ENCODE measurements at places on chromosomes 1 and 21. TPM values are rescaled to one million over a fixed set of nuclear protein-coding genes. Genes with fewer than 3 reads are reported as not detected.

Gene SH2D5
- total RNA-seq: 0.32 TPM

Gene UBR4
- 142 TPM for total RNA-seq

Gene NUP210L
- total RNA-seq: 0.15 TPM

Gene LRRC53
- total RNA-seq: not detected

Gene GBP6
- 4.2 TPM for total RNA-seq

Gene GRIK1
- total RNA-seq: not detected

Gene GUCA2A
- total RNA-seq: not detected

All from T-helper 1 cell treated with Interleukin-12 subunit alpha and Interleukin-12 subunit beta and Interleukin-4 antibody, amounts not matched to agents 30 ng/mL and 1 ng/mL, for 36 hours (primary cell).